Muscle of arm (tissue), 14 donors: ENCODE measurements at places on chromosomes 5 and 9. TPM values are rescaled to one million over a fixed set of nuclear protein-coding genes. Genes with fewer than 3 reads are reported as not detected.

DBH gene
- not detected for polyA plus RNA-seq

QRFP gene
- polyA plus RNA-seq: 0.35 TPM

DNA sequence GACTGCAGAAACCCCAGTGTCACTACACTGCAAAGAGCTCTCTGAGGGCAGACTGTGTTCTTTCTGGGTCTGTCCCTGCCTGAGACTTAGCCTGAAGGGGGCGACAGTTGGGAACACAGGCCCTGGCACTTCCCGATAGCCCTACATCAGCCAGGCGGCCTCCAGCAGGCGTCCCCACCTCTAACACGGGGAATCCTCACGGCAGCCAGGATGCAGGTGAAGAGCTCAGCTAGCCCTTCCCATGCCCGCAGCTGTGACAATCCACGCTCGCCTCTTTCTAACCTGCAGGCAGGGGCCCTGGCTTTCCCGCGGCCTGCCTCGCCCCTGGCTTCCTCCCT is 5.9 kb downstream of the MED22 start:
- DNase-seq: no peak

- DNase-seq: no peak
These were observed 113.3 kb upstream of the SLC1A3 start for GRCh38 chr5:36492984-36493654.

GRCh38 chr9:23740531-23740930 is 85.5 kb downstream of the ELAVL2 start:
- no peak for DNase-seq

GRCh38 chr9:105405514-105406131 is 42.2 kb upstream of the FSD1L start:
- DNase-seq: no peak

- DNase-seq: no peak
These were observed 4.4 kb upstream of the TMEM268 start for GRCh38 chr9:114606597-114607207.

DNA sequence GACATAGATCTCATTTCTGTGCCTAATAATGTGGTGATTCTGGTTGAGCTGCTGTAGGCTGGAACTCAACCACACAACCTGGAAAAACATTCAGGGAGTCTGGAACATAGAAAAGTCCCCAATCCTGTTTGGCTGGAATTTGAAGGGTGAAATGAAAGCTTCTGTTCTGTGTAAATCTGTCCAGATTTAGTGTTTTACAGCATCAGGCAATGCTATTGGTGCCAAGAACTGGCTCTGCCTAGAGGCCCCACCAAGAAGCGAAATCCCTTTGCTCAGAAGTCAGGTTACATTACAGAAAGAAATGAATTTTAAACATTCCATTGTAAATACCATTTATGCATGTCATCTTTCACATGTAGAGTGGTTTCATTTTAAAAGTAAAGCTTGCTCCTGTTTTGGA is 56.3 kb downstream of the TMEM174 start:
- no peak for DNase-seq
